ENCODE measurements at places on chromosomes 3 and 15.
A peak's percentile ranks its signal among the peaks of the same experiment; 100 is the strongest.

DNA sequence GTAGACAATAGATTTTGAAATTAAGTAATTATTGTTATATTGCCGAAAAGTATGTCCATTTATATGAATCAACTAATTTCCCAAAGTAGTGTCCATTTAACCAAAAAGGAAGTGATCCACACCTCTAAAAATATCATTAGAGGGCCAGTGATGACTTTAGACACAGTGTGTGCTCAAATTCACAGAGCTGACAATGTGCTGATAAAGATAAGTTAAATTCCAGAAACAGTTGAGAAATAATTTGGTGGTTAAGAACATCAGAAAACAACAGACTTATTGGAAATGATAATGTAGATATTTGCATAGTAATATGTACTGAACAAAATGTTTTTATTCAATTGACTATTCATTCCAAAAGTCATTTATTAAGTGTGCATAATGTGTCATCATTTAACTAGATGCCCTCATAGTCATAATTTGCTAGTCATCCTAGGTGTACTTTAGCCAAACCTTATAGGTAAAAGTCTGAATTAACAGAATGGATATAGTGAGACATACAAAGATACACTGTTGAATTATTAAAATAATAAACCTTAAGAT, 230.2 kb upstream of the ADAMTS9 start:
- DNase-seq, result no peak

DNA sequence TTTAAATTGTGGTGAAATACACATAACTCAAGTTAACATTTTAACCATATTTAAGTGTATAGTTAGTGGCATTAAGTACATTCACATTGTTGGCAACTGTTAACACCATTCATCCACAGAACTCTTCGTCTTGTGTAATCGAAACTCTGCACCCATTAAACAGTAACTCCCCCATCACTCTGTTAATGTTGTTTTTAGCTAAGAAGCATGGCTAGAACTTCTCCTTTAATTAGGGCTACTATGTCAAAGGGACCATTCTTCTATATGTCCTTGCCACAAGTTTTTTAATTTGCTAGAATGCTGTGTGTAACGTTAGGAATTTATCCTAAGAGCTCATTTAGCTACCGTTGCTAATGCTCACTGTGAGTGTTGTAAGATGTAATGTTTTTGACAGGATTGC, 60.6 kb downstream of the MAP2K5 start:
- DNase-seq, result no peak

- no peak for DNase-seq
Measured at GRCh38 chr15:68524753-68525584, 53.8 kb upstream of the CORO2B start.

- DNase-seq, result no peak
Measured at GRCh38 chr15:69554279-69554961, 101.8 kb downstream of the RPLP1 start.

DNA sequence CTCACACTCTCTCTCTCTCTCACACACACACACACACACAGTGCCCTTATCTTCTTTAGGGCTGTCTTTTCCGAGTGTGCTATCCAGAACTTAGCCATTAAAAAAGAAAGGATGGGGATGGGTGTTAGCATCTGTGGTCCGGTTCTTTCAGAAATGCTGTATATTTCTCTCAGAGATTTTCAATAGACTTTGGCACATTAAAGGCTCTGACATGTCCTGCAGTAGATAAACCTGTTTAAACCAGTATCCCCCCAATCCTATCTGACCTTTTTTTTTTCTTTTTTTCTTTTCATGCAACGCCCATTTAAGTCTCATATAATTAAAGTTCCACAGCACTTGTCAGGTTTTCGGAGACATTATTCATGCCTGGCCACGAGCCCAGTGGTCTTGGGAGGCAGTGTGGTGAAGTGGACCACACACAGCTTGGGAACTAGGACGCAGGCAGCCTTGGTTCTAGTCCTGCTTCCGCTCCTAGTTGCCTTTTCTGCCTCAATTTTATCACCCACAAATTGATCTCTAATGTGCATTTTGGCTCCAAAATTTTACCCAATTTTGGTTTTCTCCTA, 13.3 kb downstream of the CAV3 start:
- no peak for DNase-seq

DNA sequence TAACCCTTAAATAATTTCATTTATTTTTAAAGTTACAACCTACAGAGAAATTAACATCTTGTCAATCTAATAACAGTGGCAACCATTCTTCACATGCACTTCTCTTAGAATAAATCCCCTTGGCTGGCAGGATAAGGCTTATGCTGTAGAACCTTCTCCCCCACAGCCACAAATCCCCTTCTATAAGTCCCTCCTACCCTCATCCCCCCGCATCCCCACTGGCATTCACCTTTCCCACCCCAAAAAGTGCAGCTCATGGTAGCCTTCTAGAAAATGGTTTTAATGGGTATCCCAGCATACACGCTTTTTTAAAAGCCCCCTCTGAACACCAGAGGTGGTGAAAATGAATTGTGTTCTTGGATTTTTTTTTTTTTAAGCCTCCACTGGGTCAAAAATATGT, 49.2 kb downstream of the CAPN7 start:
- DNase-seq, result no peak

GRCh38 chr3:4416961-4417360, 50.1 kb downstream of the SUMF1 start:
- DNase-seq, result peak; percentile 43

DNA sequence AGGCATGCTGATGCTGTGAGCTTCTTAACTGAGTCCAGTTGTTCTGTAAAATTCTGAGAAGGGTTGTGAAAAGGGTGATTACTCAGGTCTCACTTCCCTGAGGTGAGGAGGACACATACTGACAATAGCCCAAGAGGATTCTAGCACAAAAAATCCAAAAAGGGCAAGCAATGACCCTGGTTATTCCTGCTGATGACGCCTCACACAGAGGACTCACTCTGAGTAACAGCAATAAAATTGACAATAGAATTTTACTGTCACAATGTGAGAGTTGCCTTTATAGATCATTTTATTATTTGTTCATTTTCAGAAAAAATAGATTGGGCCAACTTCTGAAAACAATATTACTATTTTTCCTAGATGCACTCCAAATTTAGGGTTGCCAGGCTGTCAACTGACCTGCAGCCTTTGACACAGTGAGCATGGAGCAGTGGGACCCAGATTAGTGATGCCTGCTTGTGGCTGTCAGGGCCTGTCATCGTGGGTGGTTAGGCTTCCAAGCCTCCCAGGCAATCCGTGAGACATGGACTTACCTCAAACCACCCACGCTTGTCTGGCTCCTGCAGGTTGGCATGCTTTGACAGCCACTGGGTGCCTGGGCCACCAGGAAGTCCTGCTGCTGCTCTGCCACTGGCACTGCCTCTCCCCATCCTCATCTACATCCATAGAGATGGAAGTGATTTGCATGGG, 396.0 kb upstream of the THBS1 start:
- DNase-seq, result no peak

- no peak for DNase-seq
Measured at GRCh38 chr3:150972366-150973071, at the start of gene CLRN1. CLRN1 (minus strand) TSS chr3:150972727; CDS start chr3:150972708, 19 bp downstream.
